ENCODE measurements at places on chromosomes 13 and 19.

DNA sequence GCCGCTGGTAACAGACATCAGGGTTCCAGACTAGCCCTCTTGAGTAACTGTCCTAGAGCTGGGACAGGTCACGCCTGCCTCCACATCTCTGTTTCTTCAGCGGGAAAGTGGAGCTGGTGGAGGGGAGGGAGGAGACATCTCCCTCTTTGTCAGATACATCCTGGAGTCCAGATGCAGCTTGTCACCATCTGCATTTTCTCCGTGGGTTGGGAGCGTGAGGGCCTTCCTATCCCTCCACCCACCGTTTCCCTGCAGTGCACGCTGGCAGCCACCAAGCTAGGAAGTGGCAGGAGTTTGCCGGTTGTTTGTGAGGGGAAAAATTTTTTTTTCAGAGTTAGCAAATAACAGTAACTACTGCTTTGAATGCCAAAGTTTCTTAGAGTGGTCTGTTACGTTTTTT is 20.0 kb upstream of the SMIM17 start:
- DNase-seq: no peak

GRCh38 chr19:35120492-35120891 is 4.9 kb downstream of the FXYD3 start:
- no peak for DNase-seq

GRCh38 chr19:15595069-15595468 is 19.9 kb upstream of the CYP4F8 start:
- no peak for DNase-seq

GRCh38 chr19:51030631-51031030 is 4.2 kb downstream of the KLK12 start:
- DNase-seq: no peak

GRCh38 chr13:48501705-48502104 is 31.2 kb downstream of the RCBTB2 start:
- DNase-seq: no peak

- no peak for DNase-seq
These were observed 66.8 kb downstream of the MRPL57 start for GRCh38 chr13:21243045-21243897.

DNA sequence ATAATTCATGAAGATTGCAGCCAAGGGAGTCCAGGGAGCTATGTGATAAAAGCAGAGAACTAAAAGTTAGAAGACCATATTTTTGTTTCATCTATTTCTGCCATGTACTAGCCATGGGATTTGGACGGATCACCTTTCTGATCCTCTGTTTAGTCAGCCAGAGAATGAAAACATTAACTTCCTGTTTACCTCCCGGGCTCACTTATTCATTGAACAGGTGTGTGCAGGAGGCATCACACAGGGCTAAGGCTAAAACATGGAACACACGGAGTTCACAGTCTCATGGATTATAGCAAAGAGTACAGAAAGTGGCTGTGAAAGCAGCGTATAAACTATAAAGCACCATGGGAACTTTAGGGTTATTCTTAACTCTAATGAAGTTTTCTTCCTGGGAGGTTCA is 96.8 kb downstream of the GPR12 start:
- no peak for DNase-seq

DNA sequence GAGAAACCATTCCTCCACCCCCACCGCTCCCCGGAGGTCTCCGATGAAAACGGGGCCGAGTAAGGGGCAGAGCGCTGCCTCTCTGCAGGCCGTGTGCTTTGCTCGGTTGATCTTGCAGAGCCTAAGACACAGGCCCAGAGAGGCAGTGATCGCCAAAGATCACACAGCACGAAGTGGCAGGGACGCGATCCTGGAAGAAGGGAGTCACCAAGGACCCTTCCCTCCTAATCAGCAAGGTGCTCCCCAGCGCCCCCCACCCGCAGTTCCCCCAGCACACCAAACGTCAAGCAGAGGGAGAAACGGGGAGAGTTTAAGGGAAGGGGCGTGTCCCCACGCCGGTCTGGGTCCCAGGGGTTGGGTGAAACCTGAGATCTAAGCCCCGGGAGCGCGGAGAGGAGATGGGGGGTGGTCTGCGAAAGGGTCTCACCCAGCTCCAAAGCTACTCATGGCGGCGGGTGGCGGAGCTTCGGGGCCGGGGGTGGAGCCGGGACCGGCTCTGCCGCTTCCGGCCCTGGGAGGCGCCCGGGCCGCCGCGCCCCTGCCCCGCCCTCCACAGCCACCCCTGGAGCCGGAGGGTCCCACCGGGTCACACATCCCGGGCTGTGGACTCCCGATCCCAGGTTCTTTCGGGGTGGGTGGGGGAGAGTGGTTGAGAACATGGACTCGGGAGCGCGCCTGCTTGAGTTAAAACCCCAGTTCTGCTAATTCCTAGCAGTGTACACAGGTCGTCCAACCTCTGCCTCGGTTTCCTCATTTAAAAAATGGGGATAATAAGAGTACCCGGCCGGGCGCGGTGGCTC is at the start of gene EML2:
EML2 (minus strand) TSS at position 468 of the 800 bp plus-strand sequence; CDS start at position 447, 21 bp downstream.
- no peak for DNase-seq

GRCh38 chr19:2841855-2842574 is 740 bp downstream of the ZNF555 start:
- DNase-seq: no peak

- DNase-seq: no peak
These were observed 42.5 kb downstream of the N4BP2L1 start for GRCh38 chr13:32385410-32385809.

DNA sequence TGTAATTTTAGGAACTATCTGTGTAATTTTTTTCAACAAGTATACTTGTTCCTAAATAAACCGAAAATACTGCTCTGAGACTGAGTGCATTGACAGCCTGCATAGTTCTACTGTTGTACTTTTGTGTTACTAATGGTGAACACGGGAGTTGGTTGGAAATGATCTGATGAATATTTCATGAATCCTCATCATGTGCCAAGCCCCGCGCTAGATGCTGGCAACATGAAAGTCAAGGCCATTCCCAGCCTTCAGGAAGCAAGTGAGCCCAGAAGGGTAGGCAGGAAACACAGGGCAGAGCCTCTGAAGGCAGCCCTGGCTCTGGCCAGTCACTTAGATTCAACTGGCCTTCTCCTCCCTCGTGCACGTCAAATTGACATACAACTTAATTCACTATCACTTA is 106.1 kb downstream of the ABCC4 start:
- no peak for DNase-seq

GRCh38 chr13:89936256-89936655 is 1411.2 kb upstream of the MIR17HG start:
- no peak for DNase-seq

DNA sequence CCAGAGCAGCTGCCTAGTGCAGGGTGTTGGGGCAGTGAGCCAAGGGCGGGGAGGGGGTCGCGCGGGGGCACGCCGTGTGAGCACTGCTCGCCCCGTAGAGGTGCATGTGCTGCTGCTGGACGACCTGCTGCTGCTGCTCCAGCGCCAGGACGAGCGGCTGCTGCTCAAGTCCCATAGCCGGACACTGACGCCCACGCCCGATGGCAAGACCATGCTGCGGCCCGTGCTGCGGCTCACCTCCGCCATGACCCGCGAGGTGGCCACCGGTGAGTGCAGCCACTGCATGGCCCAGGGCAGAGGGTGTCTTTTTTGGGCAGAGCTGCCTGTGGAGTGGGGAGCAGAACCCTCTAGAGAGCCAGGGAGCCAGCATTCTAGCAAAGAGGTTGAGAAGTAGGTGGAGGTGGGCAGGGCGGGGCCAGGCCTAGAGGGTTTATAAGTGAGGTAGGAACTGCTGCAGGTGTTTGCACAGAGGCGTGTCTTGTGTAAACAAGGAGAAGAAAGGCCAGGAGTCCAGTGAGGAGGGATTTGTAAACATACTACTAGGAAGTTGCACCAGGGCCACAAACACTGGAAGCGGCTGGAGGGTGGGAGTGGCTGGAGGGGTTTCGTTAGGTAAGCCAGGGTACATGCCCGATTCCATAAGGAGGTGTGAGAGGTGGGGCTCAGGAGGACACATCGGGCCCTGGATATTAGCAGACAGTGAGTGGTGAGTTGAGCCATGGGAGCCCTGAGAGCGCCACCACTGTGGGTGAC is 21.3 kb downstream of the ARHGEF1 start:
- no peak for DNase-seq

DNA sequence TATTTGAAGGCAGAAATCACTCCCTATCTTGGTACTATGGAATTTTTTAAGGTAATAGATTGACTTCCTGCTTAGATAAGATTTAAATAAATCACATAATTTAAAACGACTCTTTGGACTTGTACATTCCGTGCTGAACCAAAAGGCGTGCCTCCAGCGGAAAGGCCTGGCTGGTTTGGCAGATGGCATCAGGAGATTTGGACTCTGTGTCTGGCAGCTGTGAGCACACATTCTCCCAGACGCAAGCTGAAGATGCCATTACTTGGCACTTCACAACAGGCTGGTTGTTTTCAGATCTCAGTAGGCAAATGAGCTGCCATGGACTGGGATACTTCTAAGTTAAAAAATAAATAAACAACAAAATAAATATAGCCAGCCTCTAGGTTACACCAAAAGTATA is 104.5 kb upstream of the SLC15A1 start:
- peak; percentile 54 for DNase-seq

- no peak for DNase-seq
These were observed 3.1 kb upstream of the SUCLA2 start for GRCh38 chr13:48004201-48004600.

Data from posterior cingulate gyrus (tissue), 11 donors.